ENCODE measurements at places on chromosomes 6 and 20. TPM values are rescaled to one million over a fixed set of nuclear protein-coding genes. Genes with fewer than 3 reads are reported as not detected.

GPLD1 gene
- 1.3 TPM for total RNA-seq

MAPK13 gene
- total RNA-seq: 52.1 TPM

RAMACL gene
- 0.68 TPM for total RNA-seq

TAAR8 gene
- total RNA-seq: not detected

BHLHE23 gene
- not detected for total RNA-seq

GRM4 gene
- not detected for total RNA-seq

SLC35B2 gene
- 26.8 TPM for total RNA-seq

MARCKS gene
- total RNA-seq: 2.1 TPM

BTNL2 gene
- total RNA-seq: not detected

MATN4 gene
- not detected for total RNA-seq

TAGAP gene
- 291 TPM for total RNA-seq

NCOA6 gene
- 37.0 TPM for total RNA-seq

ENPP5 gene
- 9.6 TPM for total RNA-seq

VSX1 gene
- total RNA-seq: not detected

HSPA12B gene
- not detected for total RNA-seq

LRRC73 gene
- 0.24 TPM for total RNA-seq

HIVEP1 gene
- total RNA-seq: 28.4 TPM

SPTLC3 gene
- total RNA-seq: 4.6 TPM

RNF182 gene
- not detected for total RNA-seq

Data from natural killer cell (primary cell).